Stimulated activated CD4-positive, alpha-beta T cell treated with anti-CD3 and anti-CD28 coated beads, TNF-alpha, amount 100 ng/mL, for 24 hours (primary cell): ENCODE measurements at places on chromosomes 7 and 10.
A peak's percentile ranks its signal among the peaks of the same experiment; 100 is the strongest.

GRCh38 chr10:62687230-62687748, 117.2 kb upstream of the ADO start:
- no peak for DNase-seq

DNA sequence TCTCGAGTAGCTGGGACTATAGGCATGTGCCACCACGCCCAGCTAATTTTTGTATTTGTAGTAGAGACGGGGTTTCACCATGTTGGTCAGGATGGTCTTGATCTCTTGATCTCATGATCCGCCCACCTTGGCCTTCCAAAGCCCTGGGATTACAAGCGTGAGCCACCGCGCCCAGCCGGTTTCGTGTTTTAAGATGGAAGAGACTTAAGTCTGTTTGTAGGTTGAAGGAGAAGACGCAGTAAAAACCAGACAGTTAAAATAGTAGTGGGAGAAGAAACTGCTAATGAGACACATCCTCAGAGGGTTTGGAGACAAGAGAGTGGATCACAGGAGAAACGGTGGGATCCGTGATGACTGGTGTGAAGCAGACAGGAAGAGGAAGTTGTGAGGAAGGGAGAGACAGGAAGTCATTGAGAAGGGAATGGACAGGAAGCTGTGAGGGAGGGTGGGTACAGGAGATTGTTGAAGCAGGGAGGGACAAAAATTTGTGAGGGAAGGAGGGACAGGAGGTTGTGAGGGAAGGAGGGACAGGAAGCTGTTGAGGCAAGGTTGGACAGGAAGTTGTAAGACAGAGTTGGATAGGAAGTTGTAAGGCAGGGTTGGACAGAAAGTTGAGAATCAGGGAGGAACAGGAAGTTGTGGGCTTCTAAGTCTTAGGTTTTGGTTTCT, 115.5 kb downstream of the WDFY4 start:
- no peak for DNase-seq

DNA sequence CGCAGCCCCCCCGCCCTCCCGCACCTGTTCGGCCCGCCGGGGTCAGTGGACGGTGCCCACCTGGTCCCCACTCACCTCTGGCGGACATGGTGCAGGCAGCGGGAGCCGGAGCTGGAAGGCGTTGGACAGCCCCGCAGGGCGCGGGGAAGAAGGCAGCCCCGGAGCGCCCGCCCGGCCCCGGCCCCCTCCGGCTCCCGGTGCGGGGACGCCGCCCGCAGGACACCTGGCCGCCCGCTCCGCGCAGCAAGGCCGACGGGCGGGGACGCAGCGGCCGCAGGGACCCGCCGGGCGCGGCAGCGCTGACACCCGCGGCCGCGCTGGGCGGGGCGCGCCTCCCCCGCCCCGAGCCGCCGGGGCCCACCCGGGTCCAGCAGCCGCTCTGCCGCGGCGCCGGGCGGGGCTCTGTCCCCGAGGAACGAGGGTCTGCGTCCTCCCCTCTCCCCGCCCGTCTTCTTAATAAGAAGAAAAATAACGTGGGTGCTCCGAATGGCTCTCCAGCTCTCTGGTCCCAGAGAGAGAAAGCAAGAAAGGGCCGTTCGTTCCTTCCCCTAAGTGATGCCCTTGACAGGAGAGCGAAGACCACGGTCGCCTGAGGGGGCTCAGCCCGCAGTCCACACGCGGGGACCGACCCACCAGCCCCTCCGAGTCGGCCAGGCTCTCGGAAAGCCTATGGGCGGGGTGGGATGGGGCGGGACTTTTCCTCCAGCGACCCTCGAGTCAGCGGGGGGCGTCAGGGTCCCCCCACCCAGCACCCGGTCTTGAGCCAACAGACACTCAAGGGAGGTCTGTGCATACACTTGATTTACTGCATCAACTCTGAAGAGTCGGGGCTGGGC, 53.4 kb upstream of the FHIP2A start:
- no peak for DNase-seq

GRCh38 chr7:100432053-100432452, 2.4 kb downstream of the MEPCE start:
- no peak for DNase-seq

- peak; percentile 21 for DNase-seq
These were observed at the start of gene PARD3 for GRCh38 chr10:34815185-34816084. TSS of gene PARD3 (minus strand) at chr10:34815296. CDS start at chr10:34814995, 301 bp downstream.

DNA sequence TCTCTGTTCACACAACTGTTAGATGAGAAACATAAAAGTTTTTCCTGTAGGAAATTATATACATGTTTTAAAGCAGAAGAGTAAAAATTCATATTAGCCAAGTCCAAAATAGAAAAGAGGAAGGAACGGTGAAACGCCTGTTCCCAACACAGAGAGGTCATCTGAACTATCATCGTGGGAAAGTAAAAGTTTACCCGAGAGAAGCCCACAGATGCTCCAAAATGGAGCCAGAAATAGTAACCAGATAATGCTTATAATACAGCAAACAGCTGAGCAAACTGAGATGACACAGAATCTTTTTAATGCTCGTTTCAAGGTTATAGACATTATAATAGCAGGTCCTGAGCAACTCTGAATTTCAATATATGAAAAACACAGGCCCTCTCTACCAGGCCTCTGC, 24.5 kb downstream of the FRMD4A start:
- no peak for DNase-seq
